ENCODE measurements at places on chromosomes 7 and 10. TPM values are rescaled to one million over a fixed set of nuclear protein-coding genes. Genes with fewer than 3 reads are reported as not detected.

Gene SFMBT2
- 26.1 TPM for total RNA-seq

Gene EFCAB10
- not detected for total RNA-seq

Gene GNAT3
- total RNA-seq = 5.8 TPM

Gene PLXDC2
- total RNA-seq = 0.31 TPM

Gene AGR2
- total RNA-seq = 0.67 TPM

Gene ODAD2
- total RNA-seq = not detected

Gene TECPR1
- 16.8 TPM for total RNA-seq

Gene SYCE1
- not detected for total RNA-seq

Gene HGF
- 1.2 TPM for total RNA-seq

Gene MMP21
- total RNA-seq = not detected

Gene PILRA
- 7.0 TPM for total RNA-seq

Gene ENKUR
- not detected for total RNA-seq

Gene MTPN
- total RNA-seq = 143 TPM

Gene GNGT1
- not detected for total RNA-seq

Gene NAT16
- not detected for total RNA-seq

Gene CCT6A
- total RNA-seq = 202 TPM

Gene PIP
- not detected for total RNA-seq

Gene KLHDC10
- 12.9 TPM for total RNA-seq

Gene SPAM1
- total RNA-seq = not detected

Gene CDHR3
- total RNA-seq = not detected

Gene DGKI
- total RNA-seq = 17.7 TPM

Gene LRRD1
- not detected for total RNA-seq

Gene ZNF746
- 19.0 TPM for total RNA-seq

Gene HOXA13
- total RNA-seq = not detected

Gene LRIT2
- total RNA-seq = not detected

Gene CLEC5A
- total RNA-seq = not detected

Gene MYL10
- total RNA-seq = not detected

Gene WDR11
- total RNA-seq = 38.2 TPM

Gene NUTM2E
- 0.58 TPM for total RNA-seq

Gene SPDYE6
- not detected for total RNA-seq

Gene PLXNA4
- total RNA-seq = 0.03 TPM

Gene NUTM2A
- total RNA-seq = 0.38 TPM

Gene PLPP4
- total RNA-seq = 0.26 TPM

Gene TLL2
- 0.72 TPM for total RNA-seq

Gene AOAH
- total RNA-seq = 1.6 TPM

Gene NEURL1
- total RNA-seq = 0.05 TPM

Gene ADRB1
- total RNA-seq = 4.5 TPM

Gene LANCL2
- total RNA-seq = 17.4 TPM

Gene NUDT13
- total RNA-seq = 0.72 TPM

Gene RFC2
- 73.3 TPM for total RNA-seq

Gene MYL7
- not detected for total RNA-seq

Gene ITPRID1
- total RNA-seq = not detected

Gene CDC14C
- total RNA-seq = not detected

Gene MACC1
- total RNA-seq = 26.6 TPM

Gene IRF5
- 74.6 TPM for total RNA-seq

Gene PON3
- total RNA-seq = 0.64 TPM

Gene HOXA3
- 0.08 TPM for total RNA-seq

Gene WNT2
- 0.37 TPM for total RNA-seq

Gene FXYD4
- total RNA-seq = not detected

Gene GPR85
- total RNA-seq = not detected

Gene BTAF1
- total RNA-seq = 54.6 TPM

Gene ATRNL1
- total RNA-seq = 1.5 TPM

Gene MUC12
- 1.7 TPM for total RNA-seq

Gene PSTK
- total RNA-seq = 3.2 TPM

Data from GM12878 (cell line).